ENCODE measurements at places on chromosomes 12 and 14.

GRCh38 chr14:94571395-94571794 is 9.8 kb upstream of the SERPINA5 start:
- no peak for DNase-seq

- DNase-seq, result no peak
Observed at GRCh38 chr14:68511129-68512047, 281.5 kb downstream of the ZFP36L1 start.

DNA sequence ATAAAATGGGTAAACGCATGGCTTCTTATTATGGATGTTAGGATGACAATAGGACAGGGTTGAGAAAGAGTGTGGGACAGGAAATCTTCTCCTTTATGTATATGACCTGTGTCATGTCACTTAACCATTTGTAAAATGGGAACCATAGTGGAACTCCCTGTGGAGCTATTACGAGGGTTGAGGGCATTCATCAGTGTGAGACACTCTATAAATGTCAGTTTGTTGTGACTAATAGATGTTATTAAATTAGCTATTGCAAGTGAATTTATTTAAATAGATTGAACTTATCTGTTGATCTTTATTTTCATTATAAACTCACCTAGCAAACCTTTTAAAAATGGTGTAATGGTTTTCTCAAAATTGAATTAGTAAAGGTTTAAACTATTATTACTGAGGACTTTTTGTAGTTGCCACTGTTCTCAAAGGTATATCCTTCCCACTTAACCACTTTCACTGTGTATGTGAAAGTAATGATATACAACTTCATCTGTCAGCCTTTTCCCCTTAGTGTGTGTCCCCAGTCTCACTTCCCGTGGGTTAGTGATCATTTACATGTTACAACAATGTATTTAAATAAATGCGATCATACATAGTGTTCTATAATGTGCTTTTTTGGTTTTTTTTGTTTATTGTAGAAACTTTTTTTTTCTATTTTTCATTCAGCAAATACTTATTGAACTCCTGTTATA is 17.1 kb downstream of the HELB start:
- peak; percentile 56 for DNase-seq

- DNase-seq, result no peak
Observed at GRCh38 chr12:111521801-111522200, 77.3 kb downstream of the ATXN2 start.

DNA sequence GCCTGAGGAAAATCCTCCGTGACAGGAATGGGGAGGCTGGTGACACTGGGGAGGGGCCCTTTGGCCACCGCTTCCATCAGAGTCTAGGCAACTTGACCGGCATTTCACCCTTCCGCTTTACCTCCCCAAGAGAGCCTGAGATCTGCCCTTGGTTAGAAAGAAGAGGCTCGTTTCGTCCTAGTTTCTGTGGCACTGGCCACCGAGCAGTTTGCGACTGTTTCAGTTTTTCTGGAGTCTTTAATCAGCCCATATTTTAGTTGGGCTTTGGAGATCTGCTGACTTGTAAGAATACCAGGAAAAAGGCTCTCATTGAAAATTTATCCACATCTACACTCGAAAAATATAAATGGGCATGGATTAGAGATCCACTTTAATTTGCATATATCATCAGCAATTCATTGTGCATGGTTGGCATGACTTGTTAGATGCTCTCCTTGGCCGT is 414 bp upstream of the ANKS1B start:
- DNase-seq, result no peak

GRCh38 chr12:52446367-52447045 is 5.4 kb downstream of the KRT6B start:
- DNase-seq, result no peak

GRCh38 chr14:95182379-95182778 is 25.1 kb upstream of the DICER1 start:
- DNase-seq, result no peak
